ENCODE measurements at places on chromosomes 6 and 20.

DNA sequence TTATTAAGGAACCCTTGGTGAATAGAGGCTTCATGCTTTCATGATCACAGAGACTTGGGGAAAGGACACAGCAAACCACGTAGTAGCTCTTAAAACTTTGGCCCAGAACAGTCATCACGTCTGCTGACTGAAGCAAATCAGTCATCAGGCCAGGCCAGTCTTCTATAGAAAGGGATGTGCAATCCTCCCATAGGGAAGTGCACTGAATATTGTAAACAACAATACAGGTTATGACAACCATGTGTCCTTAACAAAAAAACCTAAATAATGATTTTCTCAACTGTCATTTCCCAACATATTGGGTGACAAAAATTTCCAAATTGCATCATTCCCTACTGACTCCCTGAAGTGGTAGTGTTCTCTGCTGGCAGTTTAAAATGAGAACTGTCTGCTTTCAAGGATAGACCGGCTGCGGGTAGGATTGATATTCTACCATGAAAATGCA is 388.2 kb upstream of the CITED2 start:
- DNase-seq: no peak

DNA sequence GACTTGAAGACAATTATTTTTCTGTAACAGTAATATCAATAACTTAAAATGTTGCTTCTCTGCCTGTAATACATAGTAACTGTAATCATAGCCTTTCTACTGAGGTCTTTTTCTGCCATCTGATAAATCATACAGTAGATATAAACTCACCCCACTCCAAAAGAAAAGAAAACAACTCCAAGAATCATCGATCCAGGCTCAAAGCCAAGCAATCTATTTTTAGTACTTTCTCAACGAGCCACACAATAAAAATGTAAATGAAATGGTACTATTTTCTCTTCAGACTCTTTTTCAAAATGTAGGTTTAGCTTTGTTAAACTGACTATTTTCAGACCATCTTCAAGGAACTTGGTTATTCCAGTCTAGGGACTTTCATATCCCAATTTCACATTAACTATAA is 493.3 kb downstream of the ADGRB3 start:
- no peak for DNase-seq

- no peak for DNase-seq
Measured at GRCh38 chr6:50734488-50734887, 21.2 kb downstream of the TFAP2D start.

- no peak for DNase-seq
Measured at GRCh38 chr6:74137911-74138310, 441.9 kb downstream of the CD109 start.

DNA sequence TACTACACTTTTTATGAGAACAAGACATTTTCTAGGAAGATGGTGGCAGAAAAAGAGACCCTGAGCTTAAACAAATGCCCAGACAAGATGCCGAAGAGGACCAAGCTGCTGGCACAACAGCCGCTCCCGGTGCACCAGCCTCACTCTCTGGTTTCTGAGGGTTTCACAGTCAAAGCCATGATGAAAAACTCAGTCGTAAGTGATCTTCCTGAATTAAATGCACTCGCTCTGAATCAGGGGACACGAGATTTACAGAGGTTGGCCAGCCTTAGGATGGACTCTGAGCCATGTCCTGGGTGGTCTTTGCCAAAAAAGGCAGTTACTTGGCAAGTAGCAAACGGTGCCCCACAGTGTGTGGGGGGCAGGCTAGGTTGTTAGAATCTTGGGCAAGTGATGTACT is 423 bp downstream of the PACRG start:
- DNase-seq: no peak

GRCh38 chr6:150652848-150653613 is 53.3 kb downstream of the PLEKHG1 start:
- DNase-seq: no peak

DNA sequence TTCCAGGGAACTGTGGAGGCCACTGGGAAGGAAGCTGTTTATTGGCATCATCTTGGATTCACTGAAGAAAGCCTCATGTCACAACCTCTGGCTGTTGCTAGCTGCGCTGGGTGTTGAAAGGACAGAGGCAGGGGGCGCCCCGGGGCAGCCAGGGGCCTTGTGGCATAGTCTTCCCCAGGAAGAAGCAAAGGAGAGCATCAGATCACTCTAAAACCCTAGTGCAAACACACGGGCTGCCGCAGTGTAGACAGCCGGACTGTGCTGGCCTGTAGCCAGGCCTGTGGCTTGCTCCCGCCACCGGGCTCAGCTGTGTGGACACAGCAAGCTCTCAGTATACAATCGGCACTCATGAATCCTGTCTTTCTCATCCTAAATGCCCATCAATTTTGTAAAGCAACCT is 23.8 kb upstream of the SMOC2 start:
- no peak for DNase-seq

DNA sequence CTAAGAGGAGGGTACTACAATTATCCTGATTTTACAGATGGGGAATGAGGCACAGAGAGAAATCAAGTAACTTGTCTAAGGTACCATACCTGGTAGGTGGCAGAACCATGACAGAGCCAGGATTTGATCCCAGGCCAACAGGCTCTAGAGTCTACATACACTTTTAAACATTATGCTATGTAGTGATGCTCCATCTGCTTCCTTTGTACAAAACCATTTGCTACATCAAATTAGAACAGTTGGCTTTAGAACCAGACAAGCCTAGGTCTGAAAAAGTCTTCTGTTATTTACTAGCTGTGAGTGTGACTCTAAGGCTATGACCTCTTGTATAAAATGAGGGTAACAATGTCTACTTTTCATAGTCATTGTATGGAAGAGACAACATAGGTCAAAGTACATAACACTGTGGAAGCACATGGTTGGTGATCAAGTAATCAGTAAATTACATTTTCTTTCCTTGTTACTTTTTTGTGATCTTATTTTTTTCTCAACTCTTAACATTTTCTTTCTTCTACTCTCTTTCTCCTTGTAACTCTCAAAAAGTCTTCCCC is 122.1 kb downstream of the PDSS2 start:
- no peak for DNase-seq

- DNase-seq: no peak
Measured at GRCh38 chr6:20024978-20025377, 187.3 kb downstream of the MBOAT1 start.

DNA sequence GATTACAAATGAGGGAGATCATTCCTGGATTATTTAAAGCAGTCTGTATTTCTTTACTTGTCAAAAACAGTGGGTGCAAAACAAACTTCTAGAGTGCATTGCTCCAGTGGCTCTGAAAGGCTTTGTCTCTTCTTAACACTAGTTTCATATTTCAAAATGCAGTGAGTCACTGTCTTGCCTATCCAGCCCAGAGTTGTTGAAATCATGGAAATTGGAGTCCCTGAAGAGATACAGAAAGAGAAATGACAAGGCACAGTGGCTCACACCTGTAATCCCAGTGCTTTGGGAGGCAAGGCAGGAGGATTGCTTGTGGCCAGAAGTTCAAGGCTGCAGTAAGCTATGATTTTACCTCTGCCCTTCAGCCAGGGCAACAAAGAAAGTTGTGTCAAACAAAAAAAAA is 11.3 kb downstream of the SLC2A12 start:
- no peak for DNase-seq

GRCh38 chr20:50265245-50265946 is 74.8 kb downstream of the CEBPB start:
- no peak for DNase-seq

GRCh38 chr6:137363805-137364138 is 130.4 kb downstream of the OLIG3 start:
- DNase-seq: no peak

DNA sequence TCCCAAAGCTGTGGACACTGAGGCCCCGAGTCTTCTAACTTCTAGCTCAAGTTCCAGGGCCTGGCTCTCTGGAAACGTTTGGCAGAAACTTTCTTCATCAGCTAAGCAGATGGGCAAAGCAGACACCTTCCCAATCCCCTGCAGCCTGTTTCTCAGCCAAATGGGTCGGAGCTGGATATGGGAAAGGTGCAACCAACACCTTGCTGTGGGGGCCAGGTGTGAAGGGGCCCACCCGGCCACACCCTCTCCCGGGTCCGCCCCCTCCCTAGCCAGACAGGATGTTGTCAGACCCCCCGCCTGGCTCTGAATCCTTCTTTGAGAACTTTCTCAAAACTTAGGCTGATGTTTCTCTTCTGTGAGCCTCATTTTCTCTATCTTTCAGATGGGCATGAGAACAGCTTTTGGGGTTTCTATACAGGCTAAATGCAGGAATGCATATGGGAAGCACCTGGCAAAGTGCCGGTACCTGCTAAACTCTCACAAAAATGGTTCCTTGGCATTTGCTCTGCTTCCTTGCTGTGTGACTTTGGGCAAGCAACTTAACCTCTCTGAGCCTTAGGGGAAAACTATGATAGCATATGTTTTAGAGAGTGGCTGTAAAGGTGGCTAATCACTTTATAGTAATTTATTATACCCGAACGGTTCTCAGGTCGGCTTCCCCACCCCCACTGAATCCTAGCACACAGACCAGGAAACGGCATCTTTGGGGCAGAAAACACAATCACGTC is 1.8 kb downstream of the SNAI1 start:
- no peak for DNase-seq

- no peak for DNase-seq
Measured at GRCh38 chr6:138264372-138264880, 46.1 kb upstream of the PBOV1 start.

DNA sequence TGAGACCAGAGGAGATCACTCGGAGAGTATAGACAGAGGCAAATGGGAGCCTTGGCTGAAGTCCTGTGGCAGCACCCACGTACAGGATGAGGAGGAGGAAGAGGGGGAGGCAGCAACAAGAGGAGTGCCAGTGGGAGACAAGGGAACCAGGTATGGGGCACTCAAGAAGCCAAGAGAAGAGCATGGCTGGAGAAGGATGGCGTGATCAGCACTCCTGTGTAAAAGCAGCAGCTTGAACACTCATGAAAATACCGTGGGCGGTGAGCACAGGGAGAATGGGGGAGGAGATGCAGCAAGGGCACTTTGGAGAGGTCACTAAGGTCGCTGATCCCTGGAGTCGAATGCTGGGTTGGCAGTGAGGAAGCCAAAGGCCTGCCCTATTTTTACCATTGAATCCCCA is 51.2 kb upstream of the PRND start:
- no peak for DNase-seq

DNA sequence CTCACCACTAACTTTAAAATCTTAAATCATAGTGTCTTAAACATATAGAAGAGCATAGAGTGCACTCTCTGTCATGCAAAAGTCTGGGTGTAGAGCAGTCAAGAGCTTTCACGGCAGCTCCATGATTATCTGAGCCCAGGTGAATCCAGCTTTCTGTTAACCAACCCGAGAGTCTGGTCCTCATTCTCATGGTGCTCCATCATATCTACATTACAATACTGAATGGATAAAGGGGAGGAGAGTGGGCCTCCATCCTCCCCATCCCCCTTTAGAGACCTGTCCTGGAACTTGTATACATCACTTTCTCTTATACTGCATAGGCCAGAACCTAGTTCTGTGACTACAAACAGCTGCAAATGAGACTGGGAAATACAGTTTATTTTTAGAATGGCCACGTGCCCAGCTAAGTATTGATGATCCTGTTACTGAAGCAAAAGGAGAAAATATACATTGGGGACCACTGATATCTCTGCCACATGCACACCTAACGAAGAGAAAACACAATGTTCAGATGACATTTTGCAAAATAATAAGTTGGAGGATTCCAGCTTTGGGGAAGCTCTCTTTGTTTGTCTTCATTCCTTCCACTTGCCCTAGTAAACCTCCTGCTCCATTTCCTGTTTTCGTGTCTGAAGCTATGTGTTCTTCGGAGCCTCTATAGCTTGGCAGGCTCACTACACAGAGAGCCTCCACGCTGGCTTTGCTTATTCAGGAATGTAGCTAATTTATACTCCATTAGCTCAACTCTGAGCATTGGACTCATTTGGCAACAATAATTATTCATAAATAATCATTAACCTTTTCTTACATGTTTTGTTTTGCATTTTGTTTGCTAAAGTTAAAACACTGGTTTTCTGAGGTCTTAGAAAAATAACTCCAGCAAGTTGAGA is 110.1 kb downstream of the IYD start:
- no peak for DNase-seq

- DNase-seq: no peak
Measured at GRCh38 chr6:152859225-152859624, 108.6 kb downstream of the VIP start.

GRCh38 chr6:22071270-22072041 is 225.4 kb downstream of the PRL start:
- DNase-seq: no peak
